WTC11 (cell line): ENCODE measurements at places on chromosomes 3 and 15.

- DNase-seq, result peak; percentile 49
Observed at GRCh38 chr15:31953478-31953877, 76.8 kb upstream of the CHRNA7 start.

DNA sequence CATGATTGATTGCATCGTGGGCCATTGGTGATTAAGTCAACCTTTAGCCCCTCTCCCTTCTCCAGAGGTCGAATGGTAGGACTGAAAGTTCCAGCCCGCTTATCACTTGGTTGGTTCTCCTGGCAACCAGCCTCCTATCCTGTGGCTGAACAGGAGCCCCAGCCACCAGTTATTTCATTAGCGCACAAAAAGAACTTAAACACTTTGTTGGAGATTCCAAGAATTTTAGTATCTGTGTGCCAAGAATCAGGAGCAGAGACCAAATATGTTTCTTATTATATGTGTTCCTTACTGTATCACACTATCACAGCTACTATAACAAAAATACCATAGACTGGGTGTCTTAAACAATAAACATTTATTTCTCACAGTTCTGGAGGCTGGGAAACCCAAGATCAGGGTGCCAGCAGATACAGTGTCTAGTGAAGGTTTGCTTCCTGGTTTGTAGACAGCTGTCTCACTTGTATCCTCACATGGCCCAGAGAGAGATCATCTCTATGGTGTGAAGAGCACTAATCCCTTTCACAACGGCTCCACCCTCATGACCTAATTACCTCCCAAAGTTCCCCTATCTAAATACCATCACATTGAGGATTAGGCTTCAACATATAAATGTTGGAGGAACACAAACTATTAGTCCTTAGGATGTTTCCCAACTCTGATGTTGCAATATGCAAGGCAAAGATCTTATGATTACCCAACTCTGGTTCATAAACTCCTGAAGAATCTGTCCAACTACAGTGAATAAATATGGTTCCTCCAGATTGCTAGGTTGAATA lies 30.5 kb upstream of the APH1B start:
- DNase-seq, result no peak

GRCh38 chr3:122793568-122794416 lies at the start of gene HSPBAP1:
HSPBAP1 (minus strand) TSS chr3:122793831; CDS start chr3:122793680, 151 bp downstream.
- DNase-seq, result peak; percentile 92

DNA sequence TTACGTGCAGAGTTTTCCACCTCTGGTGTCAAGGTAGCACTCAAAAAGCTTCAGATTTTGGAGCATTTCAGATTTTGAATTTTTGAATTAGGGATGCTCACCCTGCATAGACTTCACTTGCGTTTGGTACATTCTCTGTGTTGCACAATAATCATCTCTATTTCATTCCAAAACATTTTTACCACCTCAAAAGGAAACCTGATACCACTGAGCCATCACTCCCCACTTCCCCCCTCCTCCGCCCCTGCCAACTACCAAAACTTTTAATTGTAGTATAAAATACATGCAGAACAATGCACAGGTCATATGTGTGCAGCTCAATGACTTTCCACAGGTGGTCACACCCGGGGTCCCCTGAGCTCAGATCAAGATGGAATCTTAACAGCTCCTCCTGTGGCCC lies 208.8 kb downstream of the SV2B start:
- no peak for DNase-seq

DNA sequence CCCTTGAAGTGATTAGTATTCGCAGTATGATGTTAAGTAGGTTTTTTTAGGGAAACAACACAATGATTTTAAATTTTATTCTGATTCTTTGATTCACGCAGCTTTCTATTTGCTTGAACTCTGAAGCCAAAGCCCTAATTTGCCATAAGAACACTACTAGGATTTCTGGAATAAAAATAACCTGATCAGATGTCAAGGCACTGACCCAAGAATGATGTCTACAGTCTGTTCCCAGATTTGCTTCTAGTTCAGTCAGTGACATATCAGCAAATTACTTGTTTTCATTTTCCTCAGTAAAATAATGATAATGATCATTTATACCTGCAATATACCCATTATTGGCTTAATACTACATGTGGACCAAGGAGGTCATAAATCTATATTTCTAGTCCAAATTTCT lies 179.5 kb upstream of the EIF1B start:
- DNase-seq, result no peak

DNA sequence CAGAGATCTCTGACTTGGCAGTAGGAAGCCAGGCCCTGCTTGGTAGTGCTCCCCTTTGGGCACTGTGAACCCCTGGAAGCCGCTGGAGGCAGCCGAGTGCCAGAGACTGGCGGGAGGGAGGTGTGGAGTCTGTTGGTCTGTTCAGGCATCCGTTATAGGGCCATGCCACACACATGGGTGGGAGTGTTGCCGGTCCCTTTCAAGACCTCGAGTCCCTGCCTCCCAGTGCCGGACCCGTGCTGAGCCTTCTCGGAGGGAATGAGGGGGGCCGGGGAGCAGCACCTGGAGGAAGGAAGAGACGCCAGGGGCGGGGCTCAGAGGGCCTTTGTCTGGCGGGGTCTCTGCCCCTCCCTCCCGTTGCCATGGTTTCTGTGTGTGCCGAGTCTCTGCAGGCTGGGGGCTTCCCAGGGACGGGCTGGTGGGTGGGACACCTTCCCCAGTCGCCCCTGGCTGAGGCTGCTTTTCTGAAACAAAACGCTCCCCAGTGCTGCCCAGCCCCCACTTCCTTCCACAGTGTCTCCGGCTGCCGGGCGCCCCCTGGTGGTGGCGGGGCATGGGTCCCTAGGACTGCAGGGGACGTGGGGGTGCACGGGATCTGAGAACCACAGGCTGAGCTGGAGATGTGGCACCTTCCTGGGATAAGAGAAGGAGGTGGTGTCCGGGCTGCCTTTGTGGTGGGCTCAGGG lies 10.0 kb downstream of the GNAI2 start:
- DNase-seq, result peak; percentile 98
